Fibroblast of the conjunctiva (primary cell): ENCODE measurements at places on chromosomes 3 and 15.

GRCh38 chr3:188152660-188153436 is 1.1 kb upstream of the LPP start:
- DNase-seq = no peak

DNA sequence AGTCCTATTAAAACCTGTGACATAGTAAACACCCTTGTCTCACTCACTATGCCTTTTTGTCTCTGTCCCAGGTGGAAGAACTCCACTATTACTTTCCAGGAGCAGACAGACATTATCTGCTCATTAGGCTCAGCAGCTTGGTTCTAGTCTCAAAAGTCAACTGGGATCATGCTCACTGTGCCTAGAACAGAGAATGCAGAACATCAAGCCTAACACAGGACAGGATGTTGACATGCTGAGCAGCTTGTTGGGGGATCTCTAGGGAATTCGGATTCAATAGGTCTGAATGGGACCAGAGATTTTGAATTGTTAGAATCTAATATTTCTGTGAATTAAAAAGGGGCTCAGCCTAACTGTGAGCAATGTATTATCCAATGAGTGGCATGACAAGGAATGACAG is 6.4 kb downstream of the MB21D2 start:
- DNase-seq = no peak

DNA sequence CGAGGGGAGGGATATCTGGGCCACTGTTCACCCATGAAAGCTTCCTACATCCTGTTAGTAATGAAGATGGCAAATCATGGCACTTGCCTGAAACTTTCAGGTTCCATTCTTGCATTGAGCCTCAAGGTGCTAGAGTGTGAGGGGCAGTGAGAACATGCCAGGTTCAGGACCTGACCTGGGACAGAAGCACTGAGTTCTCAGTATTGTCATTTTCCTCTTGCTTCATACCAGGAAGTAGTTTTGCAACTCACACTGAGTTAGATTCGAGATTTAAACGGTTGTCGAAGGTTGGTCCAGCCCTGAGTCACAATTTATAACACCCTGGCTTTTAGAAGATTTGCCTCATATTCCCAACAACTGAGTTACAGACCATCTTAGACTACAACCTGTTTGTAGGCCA is 11.8 kb upstream of the MEIS2 start:
- DNase-seq = no peak

DNA sequence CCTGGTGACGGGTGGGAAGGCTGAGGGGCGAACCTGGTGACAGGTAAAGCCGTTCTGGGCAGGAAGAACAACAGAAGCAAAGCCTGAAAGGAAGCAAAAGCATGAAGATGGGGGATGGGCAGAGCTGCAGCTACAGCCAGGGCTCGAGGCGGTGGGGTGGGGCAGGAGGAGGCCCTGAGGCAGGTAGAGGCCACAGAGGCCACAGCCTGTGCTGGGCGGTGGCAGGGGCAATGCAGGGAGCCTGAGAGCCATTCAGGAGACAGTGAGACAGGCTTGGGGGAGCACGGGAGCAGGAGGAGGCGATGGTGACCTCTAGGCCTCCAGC is 8.2 kb downstream of the PCSK6 start:
- DNase-seq = no peak

- no peak for DNase-seq
These were observed 74.3 kb downstream of the LARS2 start for GRCh38 chr3:45462522-45463265.

- DNase-seq = no peak
These were observed 92.6 kb downstream of the CHDH start for GRCh38 chr3:53753518-53754183.

DNA sequence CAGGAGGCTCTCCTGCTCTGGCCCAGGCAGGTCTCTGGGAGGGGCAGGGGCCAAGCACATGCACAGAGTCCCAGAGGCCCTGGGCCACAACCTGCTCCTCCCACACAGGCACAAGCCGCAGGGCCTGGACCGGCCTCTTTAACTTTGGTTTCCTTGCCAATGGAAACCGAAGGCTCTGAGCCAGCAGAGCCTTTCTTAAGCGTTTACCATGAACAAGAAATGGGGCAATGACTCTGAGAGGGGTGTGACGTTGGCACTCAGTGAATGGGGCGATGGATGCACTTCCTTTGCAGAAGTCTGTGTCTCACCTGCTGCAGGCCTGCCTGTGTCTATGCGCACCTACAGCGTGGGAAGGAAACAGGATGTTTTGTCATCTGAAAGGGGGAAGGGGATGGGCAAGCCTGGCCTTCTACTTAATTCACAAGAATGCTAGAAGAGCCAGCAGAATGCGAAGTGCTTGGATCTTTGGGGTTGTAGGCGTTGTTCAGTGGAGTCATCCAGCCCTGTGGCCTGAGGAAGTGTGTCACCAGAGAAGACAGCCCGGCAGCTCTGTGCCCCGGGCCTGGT is 41.8 kb downstream of the IFT122 start:
- peak; percentile 43 for DNase-seq

DNA sequence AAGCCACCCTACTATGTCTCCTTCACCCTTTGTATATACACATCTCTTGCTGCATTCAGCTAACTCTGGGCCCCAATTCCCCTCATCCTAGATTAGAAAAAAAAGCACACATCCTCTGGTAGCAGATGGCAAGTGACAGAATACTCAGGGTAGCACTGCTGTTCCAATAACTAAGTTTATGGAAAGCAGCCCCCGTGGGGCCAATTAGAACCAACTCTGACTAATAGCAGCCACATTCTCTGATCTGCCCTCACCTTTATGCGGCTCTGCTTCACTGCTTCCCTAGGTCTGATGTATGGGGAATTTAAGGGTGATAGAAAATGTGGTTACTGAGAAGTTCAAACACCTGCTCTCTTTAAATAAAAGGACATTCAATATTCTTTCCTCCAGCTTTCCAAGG is 74.9 kb upstream of the SETMAR start:
- DNase-seq = no peak

DNA sequence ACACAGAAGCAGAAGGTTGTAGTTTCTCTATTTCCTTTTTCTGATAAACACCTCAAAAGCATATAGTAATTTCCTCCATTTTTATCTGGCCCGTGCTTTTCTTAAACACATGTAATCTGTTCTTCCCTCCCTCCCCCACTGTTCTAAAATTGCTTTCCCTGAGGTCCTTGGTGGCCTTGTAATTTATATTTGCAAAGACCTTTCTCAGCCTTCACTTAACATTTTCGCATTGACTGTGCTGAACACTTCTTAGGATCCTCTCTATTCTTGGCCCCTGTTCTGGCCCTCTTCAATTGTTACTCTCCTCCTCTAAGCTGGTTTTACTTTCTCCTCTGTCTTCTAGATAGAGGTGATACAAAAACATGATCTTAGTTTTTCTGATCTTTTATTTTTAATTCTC is 28.3 kb downstream of the GAP43 start:
- no peak for DNase-seq

DNA sequence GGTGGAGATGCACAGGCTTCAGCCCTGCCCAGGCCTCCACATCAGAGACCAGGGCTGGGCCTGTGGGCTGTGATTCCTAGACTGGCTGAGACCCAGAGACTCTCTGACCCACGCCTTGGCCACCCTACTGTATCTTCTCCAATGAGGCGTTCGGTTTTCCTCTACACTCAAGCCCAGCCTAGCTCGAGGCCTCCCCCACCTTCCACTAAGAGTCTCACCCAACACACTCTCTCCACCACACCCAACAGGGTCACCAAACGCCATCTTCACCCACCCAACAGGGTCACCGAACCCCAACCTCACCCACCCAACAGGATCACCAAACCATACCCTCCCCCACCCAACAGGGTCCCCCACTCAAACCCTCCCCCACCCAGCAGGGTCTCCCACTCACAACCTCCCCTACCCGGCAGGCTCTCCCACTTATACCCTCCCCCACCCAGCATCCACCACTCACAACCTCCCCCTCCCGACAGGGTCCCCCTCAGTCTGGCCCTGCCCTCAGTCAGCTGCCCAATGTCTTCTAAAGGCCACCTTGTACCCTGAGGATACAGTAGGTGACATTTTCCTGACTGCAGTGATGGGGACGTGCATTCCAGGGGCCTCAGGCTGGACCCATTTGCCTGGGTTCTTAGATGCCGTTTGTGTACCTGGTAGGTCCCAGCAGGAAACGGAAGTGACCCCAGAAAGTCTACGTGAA is 20.4 kb downstream of the CFAP100 start:
- no peak for DNase-seq

DNA sequence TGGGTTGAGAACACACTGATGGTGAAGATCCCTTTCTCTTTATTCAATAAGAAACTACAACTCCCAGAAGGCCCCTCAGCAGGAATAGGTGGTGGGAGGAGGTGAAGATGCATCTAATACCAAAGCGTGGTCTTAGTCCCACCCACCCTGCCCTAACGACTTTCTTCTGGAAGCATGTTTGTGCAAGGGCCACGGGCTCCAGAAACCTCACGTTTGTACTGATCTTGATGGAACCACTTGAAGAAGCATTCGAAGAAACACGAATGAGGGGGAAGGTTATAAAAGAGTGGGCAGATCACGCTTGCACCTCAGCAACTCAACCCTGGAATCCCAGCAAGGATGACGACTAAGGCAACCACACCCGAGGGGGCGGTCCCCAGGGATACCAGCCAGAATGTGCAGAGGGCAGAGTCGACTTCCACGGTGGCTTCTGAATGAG is 10.6 kb upstream of the SLC25A36 start:
- DNase-seq = no peak

- DNase-seq = no peak
These were observed 64.9 kb upstream of the POLG start for GRCh38 chr15:89399238-89400115.

DNA sequence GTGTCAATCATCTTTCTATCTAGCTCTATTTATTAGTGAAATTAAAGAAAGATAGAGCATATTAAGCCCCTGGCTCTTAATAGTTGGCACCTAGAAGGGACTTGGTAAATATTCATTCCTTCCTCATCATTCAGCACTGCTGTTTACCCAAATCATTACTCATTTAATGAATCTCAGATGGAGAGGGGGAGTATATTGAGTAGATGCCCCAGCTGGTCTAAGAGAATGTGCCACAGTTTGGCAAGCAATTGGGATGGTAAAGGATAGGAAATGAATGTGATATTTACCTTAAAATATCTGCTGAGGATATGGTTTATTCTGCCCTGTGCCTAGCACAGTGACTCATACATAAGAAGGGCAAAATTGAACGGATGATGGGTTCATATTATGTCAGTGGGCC is 6.0 kb downstream of the IL1RAP start:
- DNase-seq = no peak

DNA sequence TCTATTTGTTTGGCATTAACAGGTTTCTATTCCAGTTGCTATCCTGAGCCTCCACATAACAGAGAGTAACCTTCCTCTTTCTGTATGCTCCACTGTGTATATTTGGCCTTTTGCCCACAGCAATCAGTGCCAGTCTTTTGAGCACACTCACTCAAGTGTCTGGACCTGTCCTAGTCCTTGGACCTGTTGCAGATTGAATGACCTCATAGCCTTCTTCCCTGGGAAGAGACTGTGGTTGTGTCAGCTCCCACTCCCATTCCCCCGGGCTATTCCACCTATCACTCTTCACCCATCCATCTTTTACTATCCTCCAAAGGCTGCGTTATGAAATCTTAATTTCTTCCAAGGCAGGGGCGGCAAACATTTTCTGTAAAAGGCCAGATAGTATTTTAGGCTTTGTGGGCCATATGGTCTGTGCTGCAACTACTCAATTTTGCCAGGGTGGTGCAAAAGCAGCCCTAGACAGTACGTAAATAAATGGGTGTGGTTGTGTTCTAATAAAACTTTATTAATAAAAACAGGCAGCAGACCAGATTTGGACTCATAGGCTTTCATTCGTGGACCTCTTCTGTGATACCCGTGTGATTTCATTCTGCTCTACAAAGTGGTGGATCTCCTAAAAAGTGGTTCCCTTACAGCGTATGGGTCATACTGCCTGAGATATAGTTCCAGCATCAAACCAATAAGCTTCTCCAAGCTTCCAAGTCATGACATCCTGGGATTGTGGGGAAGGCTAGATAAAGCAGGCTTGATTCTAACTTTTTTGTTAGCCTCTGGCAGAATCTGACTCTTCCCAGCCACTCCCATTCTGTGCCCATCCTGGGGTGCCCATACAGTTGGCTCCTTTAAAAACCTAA is 57.4 kb downstream of the CDAN1 start:
- no peak for DNase-seq

GRCh38 chr3:121980450-121980796 is 41.6 kb downstream of the ILDR1 start:
- DNase-seq = no peak
